ENCODE measurements at places on chromosomes 13 and 19.

DNA sequence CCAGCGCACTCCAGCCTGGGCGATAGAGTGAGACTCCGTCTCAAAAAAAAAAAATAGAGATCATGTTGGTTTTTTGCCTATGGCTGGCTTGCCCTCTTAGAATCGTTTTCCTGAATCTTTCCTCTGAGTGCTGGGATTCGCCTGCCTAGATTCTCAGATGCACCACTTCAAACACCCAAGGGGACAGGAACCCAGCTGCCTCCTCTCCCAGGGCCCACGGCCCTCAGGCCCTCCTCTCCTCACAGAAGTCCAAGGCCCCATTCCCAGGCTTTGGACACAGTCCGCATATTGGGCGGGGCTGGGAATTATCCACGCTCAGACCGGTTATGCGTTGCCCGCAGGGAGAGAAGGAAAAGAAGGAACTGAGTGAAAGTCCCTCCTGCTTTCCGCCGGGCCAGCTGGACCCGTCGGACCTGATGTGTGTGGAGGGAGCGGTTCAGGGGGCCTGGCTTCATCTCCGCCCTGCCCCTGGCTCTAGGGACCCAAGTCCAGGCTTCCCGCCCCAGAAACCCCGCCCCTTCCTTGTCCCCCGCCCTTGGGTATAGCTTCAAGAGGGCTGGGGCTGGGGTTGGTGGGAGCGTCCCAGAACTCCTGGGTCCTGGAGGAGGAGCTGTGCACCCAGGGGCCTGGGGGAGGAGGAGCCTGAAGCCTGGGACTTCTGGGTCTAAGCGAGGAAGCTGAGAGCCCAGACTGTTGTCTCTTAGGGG lies 5.8 kb downstream of the PPFIA3 start:
- peak; percentile 52 for DNase-seq

- no peak for DNase-seq
Observed at GRCh38 chr19:45462174-45462573, 5.6 kb upstream of the FOSB start.

- no peak for DNase-seq
Observed at GRCh38 chr13:46720189-46720588, 76.8 kb downstream of the ESD start.

DNA sequence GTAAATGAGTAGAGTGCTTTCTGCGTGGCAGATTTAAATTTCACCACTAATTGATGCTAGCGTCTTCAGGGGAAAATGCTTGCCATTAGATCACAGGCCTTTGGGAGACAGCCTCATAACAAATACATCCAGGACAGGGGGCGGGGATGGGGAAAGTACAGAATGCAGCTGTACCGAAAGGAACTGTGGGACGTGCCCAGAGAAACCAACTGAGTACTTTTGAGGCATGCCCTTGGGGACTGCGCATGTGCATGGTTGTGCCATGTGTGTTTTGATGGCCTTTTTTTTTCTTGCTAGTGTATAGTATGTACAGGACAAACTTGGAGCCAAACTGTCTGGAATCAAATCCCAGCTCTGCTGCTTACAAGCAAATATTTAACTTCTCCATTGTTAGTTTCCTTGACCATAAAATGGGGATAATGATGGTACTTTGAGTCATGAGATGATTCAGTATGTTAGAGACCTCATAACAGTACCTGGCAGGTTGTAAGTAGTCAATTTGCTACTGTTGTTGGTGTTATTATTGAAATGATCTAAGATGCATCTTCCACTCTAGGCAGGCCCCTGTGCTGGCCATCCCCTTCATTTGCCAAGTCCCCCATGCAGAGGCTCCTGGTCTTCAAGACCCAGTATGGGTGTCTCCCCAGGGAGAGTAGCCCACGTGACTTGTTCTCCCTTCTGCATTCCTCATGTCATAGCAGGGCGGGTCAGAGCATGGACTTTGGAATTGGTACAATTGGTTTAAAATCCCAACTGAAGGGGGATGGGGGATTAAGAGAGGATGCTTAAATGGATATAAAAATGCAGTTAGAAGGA lies 68.3 kb upstream of the NPAS1 start:
- DNase-seq, result peak; percentile 27

DNA sequence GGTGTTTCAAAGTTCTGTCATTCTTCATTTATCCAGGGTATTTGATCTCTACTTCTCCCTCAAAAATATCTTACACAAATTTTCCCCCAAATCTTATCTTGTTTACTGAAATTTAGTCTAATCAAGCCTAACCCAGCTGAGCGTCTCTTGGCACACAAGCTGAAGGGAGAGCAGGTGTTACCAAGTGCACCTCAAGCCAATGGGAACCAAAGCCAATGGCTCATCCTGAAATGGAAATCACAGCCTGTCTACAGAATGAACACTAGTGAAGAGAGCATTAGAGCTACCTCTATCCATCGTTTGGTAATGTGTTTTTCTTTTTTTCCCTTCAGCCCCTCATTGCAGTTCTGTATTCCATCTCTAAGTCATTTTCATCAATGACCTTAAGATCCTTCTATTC lies 1350.8 kb downstream of the OLFM4 start:
- no peak for DNase-seq

DNA sequence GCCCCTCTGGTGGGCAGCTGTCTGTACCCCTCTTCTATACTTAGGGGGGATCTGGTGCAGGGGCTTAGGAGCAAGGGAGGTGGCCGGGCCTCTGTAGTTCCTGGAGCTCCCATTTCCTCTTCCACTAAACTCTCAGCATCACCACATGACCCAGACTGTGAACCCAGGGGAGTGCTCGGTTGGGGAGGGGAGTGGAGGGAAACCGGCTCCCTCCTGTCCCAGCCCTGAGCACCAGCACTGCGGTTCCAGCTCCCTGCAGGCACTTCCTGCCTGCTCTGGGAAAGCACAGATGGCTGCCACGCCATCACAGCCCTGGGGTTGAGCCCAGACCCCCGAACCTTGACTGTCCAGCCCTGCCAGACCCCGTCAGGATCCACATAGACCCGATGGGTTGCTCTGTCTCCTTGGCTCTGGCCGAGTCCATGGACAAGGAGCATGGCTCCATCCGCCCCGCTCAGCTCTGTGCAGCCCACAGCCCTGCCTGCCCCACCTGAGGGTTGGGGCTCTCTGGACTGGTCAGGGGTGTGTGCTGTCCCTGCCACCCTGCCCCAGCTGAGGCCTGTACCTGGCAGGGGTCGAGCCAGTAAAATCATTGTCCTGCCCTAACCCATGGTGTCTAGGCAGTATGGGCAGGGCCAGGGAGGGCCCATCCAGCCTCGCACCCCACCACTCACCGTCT lies 36.0 kb upstream of the SLC7A10 start:
- no peak for DNase-seq

DNA sequence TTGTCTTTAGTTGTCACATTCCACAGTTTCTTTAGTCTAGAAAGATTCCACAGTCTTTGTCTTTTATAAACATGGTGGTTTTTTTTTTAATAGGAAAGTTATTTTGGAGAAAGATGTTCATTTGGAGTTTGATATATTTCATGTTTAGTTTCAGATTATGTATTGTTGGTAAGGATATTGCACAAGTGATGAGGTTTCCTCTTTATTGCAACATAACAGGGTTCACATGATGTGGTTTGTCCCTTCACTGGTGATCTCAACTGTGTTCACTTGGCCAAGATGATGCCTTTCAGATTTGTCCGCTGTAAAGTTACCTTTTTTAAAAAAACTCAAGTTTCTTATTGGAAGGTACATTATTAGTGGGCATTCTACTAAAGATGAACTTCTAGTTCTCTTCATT lies 3.2 kb downstream of the ZNF230 start:
- no peak for DNase-seq

DNA sequence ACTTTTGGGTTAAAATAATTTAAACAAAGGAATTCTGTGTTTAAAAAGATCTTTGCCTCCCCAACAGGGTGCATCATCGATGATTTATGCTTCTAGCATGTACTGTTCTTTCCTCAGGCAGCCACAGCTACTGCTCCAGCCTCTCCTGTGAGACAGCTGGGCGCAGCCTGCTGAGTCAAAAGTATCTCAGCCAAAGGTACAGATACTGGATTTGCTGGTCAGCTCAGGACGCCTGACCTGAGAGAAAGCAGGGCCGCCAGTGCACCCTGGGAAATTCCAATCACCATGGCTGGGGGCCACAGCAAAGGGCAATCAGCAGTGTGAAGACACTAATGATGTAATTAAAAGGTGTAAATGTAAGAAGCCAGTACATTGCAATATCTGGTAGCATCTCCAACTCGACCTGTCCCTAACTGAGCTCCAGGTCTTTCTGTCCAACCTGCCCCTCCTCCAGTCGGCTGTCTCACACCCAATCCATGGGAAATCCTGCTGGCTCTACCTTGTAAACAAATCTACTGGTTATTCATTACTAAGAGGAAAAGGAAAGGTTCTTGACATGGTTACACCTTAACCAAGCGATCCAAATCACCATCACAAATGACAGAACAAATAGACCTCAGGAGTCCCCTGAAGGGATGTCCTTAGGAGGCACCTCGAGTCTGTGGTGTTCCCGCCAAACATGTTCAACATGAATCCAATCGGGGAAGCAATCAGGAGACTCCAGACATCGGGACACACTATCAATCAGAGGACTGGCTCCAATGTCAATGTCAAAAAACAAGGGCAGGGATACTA lies 7.3 kb downstream of the OPA3 start:
- DNase-seq, result peak; percentile 52

DNA sequence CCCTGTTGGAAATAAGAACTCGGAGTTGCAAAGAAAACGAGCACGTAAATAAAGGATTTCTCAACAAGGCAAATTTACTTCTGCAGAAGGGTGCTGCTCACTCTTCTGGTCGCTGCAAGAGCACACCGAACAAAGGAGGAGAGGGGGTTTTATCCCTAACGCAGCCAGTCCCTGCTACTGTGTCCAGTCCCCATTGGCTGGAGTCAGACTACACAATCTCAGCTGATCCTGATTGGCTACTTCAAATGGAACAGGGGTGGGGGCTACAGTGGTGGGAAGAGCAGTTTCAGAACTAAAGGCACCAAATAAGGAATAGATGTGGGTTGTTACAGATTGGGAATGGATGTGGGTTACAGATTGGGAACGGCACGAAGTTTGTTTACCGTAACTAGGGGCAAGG lies 63.9 kb upstream of the MCF2L start:
- no peak for DNase-seq

DNA sequence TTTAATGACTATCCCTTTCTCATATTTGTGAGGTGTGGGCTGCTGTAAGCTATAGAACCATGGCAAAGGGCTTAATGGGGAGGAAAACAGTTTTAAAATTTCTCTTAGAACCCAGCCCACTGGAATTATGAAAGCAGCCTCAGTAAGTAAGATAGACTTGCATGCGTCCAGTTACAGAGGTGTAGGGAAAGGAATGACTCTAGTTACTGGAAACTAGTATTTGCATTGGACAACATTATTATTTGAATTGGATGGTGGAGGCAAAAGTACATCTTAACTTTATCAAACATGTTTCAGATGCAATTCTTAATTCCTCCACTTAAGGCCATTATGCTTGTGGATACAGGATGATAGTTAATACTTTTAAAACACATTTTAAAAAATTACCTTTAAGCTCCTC lies 292.9 kb downstream of the SPRY2 start:
- no peak for DNase-seq

- DNase-seq, result peak; percentile 47
Observed at GRCh38 chr13:46846726-46847125, 49.8 kb upstream of the ESD start.

GRCh38 chr13:99828123-99828522 lies 143.4 kb downstream of the ZIC5 start:
- DNase-seq, result no peak

DNA sequence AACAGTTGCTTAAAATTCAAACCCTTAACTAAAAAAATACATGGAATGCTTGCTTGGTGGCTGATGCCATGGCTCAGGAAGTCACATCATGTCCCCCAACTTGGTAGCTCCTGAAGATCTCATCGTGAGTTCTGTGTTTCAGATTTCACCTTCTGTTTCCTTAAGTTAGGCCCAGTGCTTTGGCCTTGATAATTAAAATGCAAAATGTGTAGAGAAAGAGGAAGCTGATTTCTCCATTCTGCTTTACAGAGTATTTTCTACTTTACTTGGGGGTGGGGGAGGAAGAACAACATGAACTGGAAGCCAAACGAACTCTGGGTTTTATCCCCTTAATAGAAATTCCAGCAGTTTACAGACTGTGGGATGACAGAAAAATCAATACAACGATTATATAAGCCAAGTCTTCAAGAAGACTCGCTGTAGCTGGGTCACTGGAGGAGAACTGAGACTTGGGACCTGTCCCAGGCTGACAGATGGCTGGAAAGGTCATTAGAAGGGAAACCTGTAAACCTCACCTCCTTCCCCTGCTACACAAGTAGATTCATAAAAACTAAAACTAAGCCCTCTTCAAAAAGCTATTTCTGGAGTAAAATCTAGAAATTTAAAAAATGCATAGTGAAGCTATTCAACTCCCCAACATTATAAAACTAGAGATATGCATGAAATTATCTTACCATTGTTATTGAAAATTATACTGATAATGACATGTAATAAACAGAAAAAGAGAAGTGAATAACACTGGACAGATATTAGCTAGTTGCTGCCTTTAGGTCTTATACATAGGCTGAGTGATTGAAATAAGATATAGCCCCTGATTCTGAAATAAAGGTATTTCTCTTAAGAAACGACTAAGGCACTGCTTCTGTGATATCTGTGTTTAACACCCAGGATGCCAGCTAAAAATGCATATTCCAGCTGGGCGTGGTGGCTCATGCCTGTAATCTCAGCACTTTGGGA lies 22.1 kb upstream of the GGACT start:
- no peak for DNase-seq

DNA sequence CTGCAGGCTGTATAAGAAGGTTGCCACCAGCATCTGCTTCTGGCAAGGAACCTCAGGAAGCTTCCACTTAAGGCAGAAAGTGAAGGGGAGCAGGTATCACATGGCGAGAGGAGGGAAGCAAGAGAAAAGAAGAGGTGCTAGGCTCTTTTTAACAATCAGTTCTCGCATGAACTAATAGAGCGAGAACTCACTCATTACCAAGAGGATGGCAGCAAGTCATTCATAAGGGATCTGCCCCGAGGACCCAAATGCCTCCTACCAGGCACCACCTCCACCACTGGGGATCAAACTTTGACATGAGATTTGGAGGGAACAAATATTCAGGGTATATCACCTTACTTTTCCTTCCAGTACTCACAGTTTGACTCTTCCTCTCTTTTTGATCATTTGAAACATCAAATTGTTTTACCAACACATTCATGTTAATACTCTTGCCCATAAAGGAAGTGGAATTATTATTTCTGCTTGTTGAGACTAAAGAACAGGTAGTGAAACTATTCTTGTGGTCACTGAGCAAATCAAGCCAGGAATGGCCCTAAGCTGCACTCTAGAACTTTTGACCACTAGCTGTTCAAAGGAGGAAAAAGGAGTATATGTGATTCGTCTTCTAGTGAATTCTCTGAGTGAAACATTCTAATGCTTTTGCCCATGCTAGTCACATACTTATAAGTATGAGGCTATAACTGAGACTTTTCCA lies 45.0 kb downstream of the LACC1 start:
- DNase-seq, result no peak

DNA sequence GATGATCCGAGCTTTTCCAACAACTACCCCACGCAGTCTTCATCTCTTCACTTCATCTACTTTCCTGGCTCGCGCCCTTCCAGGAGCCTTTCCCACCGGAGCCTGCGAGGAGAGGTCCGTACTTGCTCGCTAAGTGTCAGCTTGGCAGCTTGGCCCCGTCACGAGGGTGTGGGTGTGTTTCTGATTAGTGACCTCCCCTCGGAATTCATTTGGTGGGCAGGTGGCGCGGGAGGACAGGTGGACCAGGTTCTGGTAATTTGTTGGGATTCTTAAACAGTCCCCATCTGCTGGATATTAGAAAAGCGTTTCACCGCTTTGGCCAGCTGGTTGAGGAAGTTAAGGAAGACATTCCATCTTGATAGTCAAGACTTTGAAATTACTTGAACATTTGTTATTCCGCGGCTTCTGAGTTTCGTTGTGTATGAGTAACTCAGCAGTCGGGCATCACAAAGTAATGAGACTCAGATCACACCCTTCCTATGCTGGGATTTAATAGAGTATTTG lies 515 bp downstream of the UFM1 start:
- peak; percentile 85 for DNase-seq
